GM12864 (cell line): ENCODE measurements at places on chromosomes 6 and 20.

DNA sequence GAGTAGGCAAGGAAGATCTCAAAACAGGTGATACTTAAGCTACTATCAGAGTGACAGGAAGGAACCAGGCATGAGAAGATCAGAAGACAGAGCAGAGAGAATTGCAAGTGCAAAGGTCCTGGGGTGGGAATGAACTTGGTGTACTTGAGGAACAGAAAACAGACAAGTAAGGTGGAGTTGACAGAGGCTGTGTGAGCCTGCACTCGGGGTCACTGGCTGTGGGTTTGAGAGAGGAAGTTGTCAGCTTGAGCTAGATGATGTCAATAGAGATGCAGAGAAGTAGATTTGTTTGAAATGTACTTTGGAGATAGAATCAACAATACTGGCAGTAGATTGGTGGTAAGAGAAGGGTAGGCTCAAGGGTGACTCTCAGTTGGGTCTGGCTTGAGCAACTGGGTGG, 209.5 kb downstream of the CLIC5 start:
- DNase-seq = no peak

DNA sequence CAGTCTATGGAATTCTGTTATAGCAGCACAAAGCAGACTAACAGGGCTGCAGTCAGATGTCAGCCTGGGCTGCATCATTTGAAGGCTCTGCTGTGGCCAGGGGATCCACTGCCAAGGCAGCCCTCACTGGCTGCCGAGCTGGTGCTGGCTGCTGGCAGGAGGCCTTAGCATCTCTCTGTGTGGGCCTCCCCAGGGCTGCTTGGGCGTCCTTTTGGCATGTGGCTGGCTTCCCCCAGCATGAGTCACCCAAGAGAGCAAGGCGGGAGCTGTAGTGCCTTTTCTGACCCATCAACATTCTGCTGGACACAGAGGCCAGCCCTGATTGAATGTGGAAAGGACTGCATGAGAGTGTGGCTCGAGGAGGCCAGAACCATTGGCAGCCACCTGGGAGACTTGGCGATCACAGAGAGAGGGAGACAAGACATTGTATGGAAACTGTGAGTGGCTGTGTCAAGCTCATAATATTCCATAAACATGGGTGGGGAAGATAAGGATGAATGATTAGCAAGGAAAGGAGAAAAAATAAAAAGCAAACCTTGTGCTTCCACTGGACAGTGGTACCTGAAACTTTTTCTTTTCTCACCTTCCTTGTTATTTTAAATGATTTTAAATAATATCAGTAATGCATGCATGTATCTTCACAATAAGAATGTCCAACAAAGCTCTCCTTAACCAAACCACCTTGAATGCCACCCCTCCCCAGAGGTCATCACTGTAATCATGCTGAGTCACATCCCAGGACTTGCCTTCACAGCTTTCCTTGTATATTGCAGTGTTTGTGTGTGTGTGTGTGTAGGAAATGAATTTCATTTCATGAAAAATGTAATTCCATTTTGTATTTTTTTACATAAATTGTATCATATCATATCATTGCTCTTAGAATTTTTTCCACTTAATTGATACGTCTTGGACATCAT, 55.0 kb upstream of the VSX1 start:
- no peak for DNase-seq

DNA sequence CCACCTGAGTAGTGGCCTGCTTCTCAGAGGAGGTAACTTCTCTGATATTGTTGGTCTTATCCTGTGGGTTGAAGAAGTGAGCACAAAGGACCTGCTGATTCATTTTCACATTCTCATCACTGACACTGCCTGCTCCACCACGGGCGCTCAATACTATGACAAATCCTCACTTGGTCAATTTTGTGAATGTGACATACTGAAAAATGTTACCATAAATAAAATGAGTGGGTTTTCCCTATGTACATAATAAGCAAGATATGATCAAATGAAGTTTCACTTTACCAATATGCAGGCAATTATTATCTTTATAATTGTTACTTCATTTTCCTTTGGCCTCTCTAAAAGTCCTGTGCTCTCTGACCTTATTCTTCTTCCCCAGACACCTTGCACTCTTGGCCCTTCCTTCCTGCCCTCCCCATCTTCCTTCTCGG, 71.5 kb upstream of the RIPOR2 start:
- DNase-seq = no peak

DNA sequence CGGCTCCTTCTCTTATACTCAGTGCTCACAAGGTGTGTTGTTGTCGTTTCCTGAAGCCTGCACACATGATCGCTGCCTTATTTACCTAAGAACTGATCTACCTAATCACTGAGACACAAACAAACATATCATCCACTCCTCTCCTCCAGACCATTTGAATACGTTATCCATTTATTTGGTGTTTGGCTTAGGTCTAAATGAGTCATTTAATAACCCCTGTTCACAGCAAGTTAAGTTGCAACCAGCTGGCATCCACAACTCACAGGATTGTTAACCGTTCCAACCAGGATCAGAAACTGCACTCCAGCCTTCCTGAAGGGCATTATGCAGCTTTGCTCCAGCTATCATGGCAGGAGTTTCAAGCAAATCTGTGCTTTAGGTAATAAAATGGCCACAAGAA, 511.1 kb upstream of the MAP3K7 start:
- no peak for DNase-seq

DNA sequence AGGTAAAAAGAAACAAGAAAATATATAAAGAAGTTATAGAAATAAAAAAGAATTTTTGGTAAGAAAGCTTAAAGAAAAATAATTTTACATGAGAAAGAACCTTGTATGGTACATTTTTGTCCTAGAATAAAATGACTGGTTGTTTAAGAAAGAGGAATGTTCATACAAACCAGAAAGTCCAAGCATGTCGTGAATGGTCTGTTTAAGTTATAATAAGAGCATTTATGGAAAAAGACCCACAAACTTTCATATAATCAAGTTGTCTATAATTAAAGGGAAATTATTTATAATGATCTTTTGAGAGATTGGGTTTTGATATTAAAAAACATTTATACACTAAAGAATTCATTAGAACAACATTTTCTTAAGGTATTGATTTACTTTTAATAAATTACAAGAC, 27.8 kb upstream of the FAM110A start:
- DNase-seq = no peak

- DNase-seq = no peak
Observed at GRCh38 chr6:147930745-147931144, 411.9 kb upstream of the SASH1 start.

DNA sequence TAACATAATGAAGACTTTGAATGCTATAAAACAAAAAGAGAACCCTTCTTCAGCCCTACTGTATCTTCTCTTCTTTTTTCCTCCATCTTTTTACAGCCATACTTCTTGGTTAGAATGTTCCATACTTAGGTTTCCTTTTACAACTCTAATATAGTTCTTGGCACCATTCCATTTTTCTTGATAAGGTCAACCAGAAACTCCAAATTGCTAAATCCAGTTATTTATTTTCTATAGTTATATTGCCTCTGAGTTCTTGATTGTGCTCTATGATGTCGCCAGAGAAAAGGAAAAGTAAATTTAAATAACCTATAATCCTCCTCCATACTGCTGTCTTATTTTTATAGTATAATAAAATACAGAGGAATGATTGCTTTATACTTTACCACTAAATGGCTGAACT, 26.7 kb upstream of the COL10A1 start:
- no peak for DNase-seq

- no peak for DNase-seq
Observed at GRCh38 chr6:25312703-25313102, 33.5 kb downstream of the CARMIL1 start.

- DNase-seq = no peak
Observed at GRCh38 chr6:6736791-6737654, 148.5 kb downstream of the LY86 start.

DNA sequence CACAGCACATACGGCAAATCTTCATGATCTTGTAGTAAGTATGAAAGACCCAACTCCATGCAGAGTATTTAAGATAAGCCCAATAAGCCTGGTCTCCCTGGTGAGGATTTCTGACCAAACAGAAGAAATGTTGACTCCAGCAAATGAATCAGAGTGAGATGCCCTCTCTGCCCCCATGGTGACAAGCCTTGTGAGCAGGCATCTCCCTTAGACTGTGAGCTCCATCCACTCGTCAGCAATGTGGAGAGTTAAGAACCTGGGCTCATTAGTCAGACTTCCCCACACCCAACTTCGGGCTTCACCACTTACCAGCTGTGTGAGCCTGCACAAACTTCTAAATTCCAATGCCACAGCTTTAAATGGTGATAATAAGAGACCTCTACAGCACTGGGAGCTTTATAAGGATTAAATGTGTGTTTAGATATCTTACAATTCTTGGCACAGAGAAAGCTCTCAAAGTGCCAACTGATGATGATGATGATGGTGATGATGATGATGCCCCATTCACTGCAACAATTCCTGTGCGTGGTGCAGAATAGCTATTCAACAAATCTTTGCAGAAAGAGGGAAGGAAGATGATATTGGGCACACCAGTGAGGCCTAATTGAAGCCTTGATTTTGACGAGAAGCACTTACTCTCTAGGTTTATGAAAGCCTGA, 253.4 kb upstream of the TAB2 start:
- DNase-seq = no peak

DNA sequence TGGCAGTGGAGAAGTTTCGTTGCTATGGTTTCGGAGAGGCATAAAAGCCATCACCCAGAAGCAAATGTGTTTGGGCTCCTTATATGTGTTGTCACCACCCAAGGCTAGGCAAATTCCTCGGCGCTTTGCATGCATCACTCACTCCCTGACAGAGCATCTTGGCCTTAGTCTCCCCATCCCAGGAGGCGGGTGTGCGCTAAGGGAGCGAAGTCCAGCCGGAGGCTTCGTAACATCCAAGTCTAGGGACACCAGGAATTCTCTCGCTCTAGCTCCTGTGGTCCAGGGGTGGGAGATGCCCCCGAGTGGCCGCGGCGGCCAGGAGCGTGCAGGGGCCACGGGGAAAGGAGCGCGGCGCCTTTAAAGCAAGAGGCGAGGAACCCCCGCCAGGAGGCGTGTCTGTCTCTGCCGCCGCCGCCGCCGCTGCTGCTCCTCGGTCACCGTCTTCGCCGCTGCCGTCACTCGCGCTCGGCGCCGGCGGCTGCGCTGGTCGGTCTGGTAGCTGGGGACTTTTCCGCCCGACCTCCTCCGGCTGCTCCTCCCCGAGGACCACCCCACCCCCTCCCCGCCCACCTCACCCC, at the start of gene GRIK2:
Gene GRIK2, plus strand, starts transcription at position 458 of the 578 bp plus-strand sequence.
- DNase-seq = no peak

DNA sequence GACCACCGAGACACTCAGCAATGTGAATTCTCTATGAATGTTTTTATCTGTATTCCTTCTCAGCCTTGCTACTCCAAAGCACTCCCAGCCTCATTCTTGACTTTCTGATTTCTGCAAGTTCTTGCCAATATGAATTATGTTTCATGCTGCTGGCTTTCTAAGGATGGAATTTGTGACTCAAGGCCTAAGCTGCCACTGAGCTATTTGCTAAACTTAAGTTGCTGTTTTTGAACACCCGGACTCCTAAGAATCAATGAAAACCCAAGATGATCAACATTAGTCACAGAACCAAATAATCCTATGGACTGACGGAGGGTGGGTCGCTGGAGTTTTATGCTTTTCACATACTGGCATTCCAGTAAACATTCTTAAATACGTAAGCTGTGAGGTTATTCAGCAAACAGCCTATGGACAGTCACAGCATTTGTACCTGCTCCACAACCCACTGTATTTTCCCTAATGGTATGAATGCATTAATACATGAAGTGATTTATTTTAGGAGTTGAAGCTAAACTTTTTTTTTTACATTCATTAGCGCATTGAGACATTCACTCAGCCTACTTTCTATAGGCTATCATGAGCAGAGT, 8.2 kb upstream of the PXDC1 start:
- no peak for DNase-seq

DNA sequence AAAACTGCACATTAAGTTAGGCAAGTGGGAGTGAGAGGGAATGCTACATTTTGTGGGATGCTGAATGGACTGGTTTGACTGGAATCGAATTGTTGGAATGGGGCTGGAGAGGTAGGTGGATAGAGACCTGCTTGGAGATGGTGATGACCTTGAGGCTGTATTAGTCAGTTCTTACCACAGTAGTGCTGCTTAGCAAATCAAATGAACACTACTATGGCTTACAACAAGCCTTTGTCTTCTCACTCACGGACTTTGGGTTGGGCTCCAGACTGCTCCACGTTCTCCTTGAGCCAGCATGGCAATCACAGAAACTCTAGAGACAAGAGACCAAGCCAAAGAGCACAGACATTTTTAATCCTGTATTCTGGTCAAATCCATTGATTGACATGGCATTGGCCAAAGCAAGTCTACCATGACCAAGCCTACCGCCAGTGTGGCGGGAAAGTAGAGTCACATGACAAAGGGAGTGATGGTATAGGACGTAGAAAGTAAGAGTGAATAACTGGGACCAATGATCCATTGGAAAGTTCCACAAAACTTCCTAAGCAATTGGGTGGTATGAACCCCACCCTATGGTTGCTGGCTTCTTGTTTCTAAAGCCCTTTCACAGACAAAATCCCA, 70.3 kb upstream of the FOXP4 start:
- DNase-seq = no peak

- DNase-seq = no peak
Observed at GRCh38 chr20:59020938-59021551, 1.8 kb downstream of the TUBB1 start.

DNA sequence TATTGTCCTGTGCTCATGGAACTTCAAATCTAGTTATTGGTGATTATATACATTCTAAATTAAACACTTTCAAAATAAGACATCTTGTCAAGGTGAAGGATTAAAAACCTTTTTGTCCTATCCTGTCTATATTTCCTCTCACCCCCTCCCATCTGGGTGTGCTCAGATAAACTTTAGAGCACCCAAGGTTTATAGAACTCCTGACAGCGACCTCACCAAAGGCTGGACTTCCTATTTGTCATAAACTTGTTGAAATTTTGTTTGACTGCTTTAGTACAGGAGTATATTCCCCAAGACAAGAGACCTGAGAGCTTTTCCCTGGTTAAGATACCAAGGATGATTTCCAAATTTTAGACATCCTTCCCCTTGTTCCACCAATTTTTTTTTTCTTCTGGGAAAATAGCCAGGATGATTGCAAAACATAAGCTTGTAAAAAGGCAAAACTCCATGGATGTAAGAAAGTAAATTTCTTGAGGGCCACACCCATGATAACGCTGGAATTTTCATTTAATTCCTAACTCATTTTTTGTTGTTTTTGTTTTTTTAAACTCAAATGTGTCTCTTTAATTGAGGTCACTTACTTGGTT, 33.0 kb downstream of the CARMIL1 start:
- DNase-seq = no peak

DNA sequence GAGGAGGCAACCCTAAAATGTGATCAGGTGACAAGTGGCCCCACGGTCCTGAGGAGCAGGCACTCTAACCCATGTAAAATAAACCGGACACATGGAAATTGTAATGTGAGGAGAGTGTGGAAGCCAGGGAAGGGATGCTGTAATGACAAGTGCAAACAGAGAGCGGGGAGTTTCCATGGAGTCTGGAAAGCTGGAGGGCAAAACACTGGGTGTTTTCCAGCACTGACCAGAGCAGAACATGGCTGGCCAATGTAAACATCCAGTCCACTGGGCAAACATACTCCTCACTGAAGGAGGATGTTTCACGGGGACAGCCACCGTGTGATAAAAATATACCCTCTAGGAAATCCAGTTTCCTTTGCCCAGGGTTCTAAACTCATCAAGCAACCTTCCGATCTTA, 219.0 kb upstream of the JARID2 start:
- DNase-seq = no peak
